ENCODE measurements at places on chromosomes 4 and X. TPM values are rescaled to one million over a fixed set of nuclear protein-coding genes. Genes with fewer than 3 reads are reported as not detected.

DNA sequence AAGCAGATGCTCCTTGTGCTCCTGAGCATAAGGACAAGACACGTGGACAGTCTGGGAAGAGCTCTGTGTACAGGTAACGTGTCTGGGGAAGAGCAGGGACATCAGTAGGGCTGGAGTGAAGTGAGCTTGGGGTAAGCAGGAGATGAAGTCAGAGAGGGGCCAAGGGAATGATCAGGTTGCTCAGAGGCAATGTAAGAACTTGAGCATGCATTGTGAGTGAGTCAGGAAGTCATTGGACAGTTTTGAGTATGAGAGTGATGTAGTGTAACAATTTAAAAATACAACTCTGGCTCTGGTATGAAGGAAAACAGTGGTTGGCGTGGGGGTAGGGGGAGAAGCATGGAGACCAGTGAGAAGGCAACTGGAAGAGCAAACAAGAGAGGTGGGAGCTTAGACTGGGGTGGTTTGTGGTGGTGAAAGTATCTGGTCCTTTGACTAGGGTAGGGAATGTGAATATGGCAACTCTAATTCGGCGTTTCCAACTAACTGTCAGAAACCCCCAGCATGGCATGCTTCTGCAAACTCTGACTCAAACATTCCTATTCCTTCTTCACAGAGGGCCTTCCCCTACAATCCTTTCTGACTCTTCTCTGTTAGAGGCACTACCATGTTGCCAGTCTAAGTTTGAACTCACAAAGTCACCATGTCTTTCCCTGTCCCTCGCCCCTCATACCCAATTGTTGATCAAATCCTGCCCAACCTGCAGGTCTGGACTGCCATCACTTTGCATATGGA lies 57.2 kb downstream of the STBD1 start:
- DNase-seq = no peak

GRCh38 chr4:71123951-71124350 lies 130.5 kb downstream of the DCK start:
- DNase-seq = no peak

GRCh38 chrX:136819031-136819703 lies 38.4 kb upstream of the ARHGEF6 start:
- DNase-seq = no peak

DNA sequence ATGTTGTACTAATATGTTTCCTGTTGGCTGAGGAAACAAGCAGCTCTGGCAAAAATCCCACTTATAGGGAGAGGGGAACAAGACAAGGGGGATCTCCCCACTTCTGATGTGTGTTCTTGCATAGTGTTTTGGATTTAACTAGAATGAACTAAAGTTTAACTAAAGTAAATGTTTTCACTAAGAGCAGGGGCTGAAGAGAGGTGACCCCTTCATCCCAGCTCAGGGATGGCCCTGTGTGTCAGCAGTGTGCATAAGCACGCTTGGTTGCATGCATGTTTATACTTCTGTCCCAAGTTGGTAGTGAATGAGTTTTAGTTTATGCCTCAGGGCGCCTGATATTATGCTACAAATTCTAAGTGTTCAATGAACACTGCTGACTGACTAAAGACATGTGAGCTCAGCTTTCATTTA lies 169.4 kb downstream of the MGST2 start:
- DNase-seq = no peak

DNA sequence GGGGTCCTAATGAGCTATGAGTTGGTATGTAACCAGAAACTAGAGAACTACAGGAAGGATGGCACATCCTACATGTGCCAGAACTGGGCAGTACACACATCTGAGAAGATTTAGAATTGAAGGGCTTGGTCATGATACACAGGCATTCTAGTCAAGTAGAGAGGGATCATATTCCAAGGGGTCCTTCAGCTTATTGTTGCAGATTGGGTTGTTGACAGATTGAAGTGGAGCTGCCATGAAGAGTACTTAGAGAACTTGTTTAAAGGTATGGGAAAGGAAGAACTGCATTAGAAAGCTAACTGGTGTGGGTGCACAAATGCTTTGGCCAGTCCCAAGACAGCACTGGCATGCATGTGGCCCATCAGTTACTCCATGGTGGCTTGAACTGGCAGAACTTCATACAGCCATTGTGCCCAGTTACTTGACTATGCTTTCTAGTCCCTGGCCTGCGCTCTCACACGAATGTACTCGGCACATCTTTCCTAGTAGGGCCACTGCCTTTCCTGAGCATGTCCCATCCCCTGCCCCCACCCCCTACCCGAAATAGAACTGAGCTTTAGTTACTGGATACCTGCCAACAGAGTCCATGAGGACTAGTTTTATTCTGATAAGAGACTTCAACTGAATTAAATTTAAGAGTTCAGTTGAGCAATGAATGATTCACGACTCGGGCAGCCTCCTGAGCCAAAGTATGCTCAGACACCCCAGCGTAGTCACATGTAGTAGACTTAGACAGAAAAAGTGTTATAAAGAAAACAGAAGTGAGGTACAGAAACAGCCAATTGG lies 64.0 kb downstream of the CCNG2 start:
- DNase-seq = no peak

GRCh38 chrX:39639871-39640270 lies 457.9 kb downstream of the BCOR start:
- DNase-seq = no peak

GRCh38 chrX:2699959-2700358 lies 8.9 kb downstream of the CD99 start:
- DNase-seq = no peak

DNA sequence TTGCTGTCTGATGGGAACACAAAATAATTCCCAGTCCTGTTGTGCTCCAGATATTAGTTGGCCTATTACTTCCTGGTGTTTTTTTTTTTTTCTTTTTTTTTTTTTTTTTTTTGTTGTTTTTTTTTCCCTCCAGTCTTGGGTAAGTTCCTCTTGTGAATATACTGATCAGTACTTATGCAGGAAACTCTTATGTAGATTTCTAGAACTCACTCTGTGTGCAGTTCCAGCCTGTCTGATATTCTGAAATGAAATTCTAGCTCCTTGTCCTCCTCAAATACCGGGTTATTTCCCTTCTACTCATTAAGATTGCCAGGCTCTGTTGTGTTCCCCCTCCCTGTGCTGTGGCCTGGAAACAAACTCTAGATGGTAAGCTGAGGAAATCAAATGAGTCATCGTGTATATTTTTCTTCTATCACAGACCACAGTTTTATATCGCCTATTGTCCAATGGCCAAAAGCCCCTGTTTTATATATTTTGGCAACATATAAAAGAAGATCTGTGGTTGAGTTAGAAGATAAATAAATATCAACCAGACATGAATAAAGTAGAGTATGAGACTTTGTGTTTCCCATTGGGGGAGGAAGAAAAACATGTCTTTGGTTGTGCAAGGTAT lies 124.3 kb upstream of the UGT8 start:
- DNase-seq = no peak

DNA sequence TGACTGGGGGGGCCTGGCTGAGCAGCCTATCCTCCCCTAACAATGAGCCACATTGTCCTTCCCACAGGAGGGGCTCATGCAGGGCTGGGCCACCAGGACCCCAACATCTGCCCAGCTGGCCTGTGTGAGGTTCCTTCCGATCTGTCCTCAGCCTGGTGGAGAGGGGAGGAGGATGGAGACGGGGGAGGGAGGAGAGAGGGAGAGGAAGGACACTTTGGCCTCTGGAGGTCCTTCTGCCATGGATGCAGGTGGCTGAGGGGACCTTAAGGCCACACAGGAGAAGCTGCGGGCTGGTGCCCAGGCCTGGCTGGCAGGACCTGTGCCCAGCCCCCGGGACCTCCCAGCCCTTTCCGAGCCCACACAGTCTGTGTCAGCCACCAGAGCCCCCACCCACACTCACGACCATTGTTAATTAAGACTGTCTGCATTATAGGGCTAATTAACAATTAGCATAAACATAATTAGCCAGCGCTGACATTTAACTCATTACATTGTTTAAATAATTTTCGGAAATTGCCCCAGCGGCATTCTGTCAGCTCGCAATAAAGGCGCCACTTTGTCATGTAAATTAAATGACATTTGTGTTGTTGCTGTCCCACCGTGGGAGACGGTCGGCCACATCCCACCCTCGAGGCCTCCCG lies 53.0 kb upstream of the NKX1-1 start:
- DNase-seq = no peak

- DNase-seq = no peak
Observed at GRCh38 chr4:39304651-39305050, 61.5 kb downstream of the RFC1 start.

- no peak for DNase-seq
Observed at GRCh38 chr4:25580633-25581467, 74.8 kb upstream of the SLC34A2 start.

- no peak for DNase-seq
Observed at GRCh38 chrX:135477576-135477975, 42.9 kb upstream of the INTS6L start.

DNA sequence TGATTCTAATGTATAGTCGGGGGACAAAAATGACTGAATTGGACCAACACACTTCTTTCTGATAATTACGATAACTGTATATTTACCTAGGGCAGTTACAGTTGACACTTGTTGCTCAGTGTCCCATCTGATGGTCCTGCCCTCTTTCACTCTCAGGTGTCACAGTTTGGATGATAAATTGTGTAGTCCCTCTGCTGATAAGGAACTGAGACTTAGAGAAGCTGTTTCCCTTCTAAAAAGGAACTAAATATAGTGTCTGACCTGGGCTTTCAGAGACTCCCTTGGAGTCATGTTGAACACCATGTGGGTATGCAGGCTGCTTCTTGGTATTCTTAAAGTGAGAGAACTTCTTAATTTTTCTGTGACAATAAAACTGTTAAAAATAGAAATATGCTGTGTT lies 23.7 kb upstream of the PNPLA4 start:
- no peak for DNase-seq

DNA sequence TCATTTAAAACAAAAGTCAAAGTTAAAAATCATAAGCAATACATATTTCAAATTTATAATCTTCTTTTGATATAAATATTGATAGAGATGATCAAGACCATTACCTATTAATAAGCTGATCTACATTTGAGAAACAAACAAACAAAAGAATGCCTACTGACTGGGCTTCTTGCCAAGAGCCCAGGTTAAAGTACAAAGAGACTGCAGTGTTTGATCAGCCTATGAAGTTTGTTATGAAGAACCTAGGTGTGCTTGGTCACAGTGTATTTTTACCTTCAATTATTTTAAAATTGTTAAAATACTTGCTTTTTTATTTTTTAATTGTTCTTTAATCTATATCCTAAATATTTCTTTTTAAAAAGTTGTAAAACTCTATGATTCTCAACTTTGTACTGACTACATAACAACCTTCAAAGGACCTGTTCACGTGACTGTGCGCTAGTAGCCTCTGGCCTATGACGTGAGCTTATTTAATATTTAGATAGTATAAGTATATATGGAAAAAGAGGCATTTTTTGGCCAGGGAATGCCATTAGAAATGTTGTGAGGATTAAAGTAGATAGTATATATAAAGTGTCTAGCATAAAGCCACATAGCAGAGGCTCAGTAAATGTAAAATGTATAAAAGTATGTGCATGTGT lies 11.4 kb upstream of the SLC39A8 start:
- DNase-seq = no peak

Gene CORIN
- not detected for total RNA-seq

Gene PGK1
- total RNA-seq = 203 TPM

Gene ANXA3
- 1.1 TPM for total RNA-seq

Gene VEGFC
- not detected for total RNA-seq

Gene HMGN5
- total RNA-seq = 0.95 TPM

Gene RAB9B
- total RNA-seq = 0.50 TPM

Gene SGCB
- total RNA-seq = 1.6 TPM

Gene MAGEA4
- total RNA-seq = not detected

Gene MAGEB5
- total RNA-seq = not detected

Gene G3BP2
- total RNA-seq = 214 TPM
